Stimulated activated CD8-positive, alpha-beta memory T cell treated with anti-CD3 and anti-CD28 coated beads, Interleukin-4, amount 100 ng/mL, for 1 hour (primary cell): ENCODE measurements at places on chromosomes 1 and 21.

GRCh38 chr1:71435951-71436350 lies 355.1 kb upstream of the ZRANB2 start:
- DNase-seq = no peak

DNA sequence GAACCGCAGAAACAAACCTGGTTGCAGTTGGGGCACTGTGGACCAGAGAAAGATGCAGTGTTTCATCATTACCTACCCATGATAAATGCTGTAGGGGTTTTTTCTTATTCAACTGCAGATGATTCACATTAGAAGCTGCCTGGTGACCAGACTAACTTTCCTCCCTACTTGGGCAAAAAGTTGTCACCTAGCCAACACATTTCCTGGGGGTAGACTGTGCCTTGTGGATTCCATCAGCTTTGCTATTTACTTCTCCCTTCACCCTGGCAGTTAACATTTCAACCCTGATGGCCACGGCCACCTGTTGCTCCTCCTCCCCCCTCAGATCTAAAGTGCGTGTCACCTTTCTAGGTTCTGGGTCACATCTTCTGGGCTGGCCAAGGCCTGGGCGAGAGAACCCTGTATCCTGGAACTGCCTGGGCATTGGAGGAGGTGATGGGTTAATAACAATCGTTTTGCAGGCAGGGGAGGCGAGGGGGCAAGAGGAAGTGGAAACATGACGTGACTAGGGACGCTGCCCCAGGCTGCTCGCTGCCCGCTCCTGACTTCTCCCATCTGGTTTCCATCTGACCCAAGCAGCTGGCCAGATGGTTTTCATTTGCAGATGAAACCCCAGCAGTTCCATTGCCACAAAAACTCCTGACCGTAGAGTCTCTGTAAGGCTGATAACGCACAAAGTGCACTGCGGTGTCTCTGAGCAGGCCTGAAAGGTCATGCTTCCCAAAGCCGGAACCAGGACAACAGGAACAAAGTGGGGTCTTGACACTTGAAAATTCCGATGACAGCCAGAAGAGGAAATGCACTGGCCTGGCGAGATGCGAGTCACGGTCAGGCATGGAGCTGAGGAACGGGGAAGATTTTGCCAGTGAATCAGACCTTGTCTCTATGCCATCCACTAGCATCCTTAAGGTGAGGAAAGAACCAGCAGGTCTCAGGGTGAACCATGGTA lies 36.6 kb downstream of the CAPZB start:
- DNase-seq = no peak

GRCh38 chr1:226887006-226887405 lies 16.6 kb downstream of the PSEN2 start:
- DNase-seq = no peak

- no peak for DNase-seq
Observed at GRCh38 chr21:18630446-18630845, 226.9 kb upstream of the TMPRSS15 start.
